ENCODE measurements at places on chromosomes 1 and 21. TPM values are rescaled to one million over a fixed set of nuclear protein-coding genes. Genes with fewer than 3 reads are reported as not detected.

TMIGD3 gene
- total RNA-seq, result not detected

SAMSN1 gene
- total RNA-seq, result 2.2 TPM

DNA sequence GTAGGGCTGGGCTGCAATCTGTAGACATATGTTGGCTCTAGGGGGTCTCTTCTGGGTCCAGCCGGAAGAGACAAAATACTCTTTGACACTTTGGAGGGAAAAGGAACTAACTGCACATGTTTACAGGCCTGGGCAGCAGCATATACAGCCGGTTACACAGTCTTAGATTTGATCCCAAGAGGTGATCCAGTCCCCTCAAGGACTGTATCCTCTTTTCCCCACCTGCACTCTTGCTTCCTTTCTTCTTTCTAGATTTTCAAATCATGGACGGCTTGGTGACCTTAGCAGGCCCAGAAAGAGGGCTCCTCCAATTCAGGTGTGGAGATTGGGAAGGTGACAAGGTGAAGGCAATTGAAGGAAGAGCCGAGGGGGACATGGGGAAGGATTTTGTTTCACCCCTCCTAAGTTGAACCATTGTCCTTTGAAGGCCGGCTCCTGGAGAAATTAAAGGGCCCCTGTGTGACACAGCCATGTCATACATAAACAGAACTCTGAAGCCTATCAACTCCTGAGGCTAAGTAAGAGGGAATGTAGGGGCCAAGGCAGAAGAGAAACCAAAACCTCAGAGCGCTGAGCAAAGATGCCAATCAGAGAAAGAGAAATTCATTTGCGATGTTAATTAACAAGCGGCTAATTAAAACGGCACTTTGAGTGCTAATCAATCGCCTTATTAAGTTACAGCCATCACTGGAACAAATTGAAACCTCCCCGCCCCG, 5.9 kb upstream of the BARHL2 start:
- no peak for ATAC-seq

DNA sequence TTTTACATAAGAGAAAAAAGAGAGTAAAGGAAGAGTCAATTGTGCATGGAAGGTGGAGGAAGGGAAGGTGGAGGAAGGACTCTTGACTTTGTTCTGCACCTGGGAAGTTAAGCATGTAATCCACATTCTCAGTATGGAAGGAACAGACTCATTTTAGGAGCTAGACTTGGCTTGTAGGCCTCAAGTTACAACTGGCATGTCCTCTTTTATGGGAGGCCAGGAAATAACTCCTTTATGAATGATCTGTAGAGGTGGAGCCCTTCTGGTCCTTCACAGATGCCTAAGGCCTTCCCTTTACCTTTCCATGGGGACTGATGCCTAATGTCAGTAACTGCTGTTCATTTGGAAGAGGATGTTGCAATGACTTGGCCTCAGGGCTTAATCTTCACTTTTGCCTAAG, 29.4 kb upstream of the CCSAP start:
- no peak for ATAC-seq

DNA sequence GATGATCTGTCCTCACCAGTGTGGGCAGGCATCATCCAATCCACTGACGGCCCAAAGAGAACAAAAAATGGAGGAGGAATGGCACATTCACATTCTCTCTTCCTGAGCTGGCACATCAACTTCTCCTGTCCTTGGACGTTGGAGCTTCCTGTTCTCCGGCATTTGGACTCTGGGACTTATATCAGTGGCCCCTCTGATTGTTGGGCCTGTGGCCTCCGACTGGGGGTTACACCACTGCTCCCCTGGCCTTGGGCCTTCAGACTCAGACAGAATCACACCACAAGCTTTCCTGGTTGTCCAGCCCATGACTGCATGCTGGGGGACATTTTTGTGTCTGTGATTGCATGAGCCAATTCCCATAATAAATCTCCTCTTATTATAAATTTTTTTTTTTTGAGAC, 20.1 kb downstream of the IFNLR1 start:
- ATAC-seq, result no peak

DNA sequence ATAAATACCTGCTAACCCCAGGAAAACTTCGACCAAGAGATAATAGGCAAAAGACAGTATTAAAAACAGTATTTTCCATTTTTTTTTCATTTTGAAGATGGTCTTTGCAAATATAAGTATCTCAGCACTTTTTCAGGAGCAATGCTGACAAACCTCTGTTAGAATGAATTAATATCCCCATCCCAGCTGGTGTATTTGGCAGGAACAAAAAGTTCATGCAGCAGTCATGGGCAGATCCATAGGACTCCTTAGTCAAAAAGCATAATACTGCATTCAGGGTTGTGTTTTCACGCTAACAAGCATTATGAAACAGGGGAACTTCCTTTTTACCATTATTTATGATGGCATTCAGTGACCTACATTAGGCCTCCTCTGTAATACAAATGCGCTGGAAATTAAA, 344.0 kb downstream of the ST6GALNAC3 start:
- ATAC-seq, result no peak

DNA sequence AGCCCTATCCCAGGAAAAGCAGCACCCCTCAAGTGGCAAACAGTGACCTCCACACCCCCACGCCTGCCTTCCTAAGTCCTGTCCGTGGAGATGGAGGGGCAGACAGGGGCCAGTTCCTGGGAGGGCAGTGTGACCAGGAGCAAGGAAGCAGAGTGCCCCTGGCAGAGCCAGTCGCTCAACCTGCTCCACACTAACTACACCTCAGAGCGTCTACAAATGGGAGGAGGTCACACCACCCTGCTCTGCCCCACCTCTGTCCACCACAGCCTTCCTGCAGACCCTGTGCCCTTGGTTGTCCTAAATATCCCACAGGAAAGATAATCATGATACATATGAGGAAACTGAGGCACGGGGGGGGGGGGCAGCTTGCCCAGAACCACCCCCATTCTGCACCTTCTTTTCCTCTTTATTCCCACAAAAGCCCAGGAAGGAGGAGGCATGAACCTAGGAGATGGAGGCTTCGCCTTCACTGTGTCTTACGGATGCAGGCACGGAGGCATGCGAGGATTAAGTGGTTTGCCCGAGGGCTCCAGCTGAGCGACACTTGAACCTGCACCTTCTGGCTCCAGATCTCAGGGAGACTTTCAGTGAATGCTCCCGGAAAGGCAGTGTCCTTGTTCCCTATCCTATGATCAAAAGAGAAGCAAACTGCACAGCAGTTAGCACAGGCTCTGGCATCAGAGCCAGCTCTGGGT, 42.7 kb upstream of the SELENON start:
- peak; percentile 24 for ATAC-seq

GRCh38 chr1:154481053-154481452, 21.0 kb upstream of the TDRD10 start:
- no peak for ATAC-seq

GRCh38 chr1:248818505-248819374, 7.0 kb downstream of the SH3BP5L start:
- ATAC-seq, result peak; percentile 63

GRCh38 chr1:10051656-10052055, 18.9 kb downstream of the UBE4B start:
- ATAC-seq, result no peak

DNA sequence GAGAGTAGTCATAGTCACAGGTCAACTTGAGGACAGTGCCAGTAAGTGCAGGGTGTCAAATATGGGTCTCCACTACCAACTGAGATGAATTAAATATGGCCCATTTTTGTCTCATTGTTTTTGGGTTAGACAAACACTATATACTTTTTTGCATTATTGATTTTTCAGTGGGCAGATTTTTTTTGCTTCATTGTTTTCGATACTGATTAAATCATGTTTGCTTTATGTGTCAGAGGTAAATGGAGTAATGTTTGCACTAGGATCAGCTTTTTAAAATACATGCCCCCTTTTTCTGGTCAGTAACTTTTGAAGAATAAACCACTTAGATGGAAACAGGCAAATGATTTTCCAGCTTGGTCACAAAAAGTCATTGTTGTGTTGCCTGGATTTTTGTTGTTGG, 199.0 kb downstream of the USH2A start:
- ATAC-seq, result no peak

Data from esophagus mucosa (tissue), 1 donor.